ENCODE measurements at places on chromosomes 3 and 15.

GRCh38 chr3:20648294-20648693 is 462.3 kb upstream of the SGO1 start:
- no peak for DNase-seq

GRCh38 chr3:171658841-171659240 is 151.4 kb downstream of the PLD1 start:
- no peak for DNase-seq

GRCh38 chr3:66182246-66182645 is 38.6 kb upstream of the SLC25A26 start:
- no peak for DNase-seq

- DNase-seq = no peak
Observed at GRCh38 chr15:59993950-59994401, 10.1 kb upstream of the FOXB1 start.

- no peak for DNase-seq
Observed at GRCh38 chr15:78695854-78696253, 54.8 kb upstream of the CHRNB4 start.

- no peak for DNase-seq
Observed at GRCh38 chr15:60553163-60553562, 74.2 kb upstream of the ICE2 start.

GRCh38 chr3:184186184-184186901 is at the start of gene ABCF3:
Gene ABCF3 (plus strand): TSS chr3:184186199. CDS start chr3:184186208, 9 bp downstream.
- DNase-seq = no peak

DNA sequence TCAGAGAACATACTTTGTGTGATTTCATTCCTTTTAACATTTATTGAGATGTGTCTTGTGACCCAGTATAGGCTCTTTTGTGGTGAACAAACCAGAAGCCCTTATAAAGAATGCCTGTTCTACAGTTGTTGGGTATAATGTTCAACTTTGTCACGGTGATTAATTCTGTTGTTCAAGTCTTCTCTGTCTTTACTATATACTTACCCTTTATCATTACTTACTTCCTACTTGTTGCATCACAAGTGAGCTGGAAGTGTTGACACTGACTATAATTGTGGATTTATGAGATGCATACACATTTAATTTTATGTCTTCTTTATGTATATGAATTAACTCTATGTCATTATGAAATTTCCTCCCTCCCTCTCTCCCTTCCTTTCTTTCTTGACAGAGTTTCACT is 59.7 kb upstream of the TBL1XR1 start:
- no peak for DNase-seq

GRCh38 chr15:71397377-71397776 is 282.1 kb downstream of the THSD4 start:
- DNase-seq = no peak

DNA sequence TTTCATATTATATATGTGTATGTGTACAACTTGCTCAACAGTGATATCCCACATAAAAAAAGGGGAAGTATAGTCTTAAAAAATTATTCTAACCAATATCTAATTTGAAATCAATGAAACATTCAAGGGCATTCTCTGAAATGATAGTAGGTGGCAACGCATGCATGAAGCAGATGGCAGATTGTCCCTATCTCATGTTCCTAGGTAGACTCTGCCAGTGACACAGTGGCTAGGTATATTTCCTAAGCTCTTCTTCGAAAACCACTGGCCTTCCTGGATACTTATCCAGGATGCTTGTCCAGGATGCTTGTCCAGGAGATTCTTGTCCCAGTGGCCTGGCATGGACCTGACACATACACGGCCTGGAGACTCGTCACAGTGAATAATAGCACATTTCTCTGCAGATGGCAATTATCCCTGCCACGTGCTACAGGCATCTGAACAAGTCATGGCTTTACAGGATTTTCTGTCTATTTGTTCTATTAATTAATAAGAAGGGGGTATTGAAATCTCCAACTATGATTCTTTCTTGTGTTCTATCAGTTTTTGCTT is 54.9 kb downstream of the OCA2 start:
- DNase-seq = no peak

GRCh38 chr3:16307832-16308531 is 43.0 kb downstream of the OXNAD1 start:
- DNase-seq = no peak

- DNase-seq = no peak
Observed at GRCh38 chr3:107450254-107450893, 72.4 kb upstream of the BBX start.

- no peak for DNase-seq
Observed at GRCh38 chr3:27939521-27939920, 217.4 kb upstream of the EOMES start.

- no peak for DNase-seq
Observed at GRCh38 chr15:58146749-58147148, 8.6 kb downstream of the AQP9 start.

- DNase-seq = no peak
Observed at GRCh38 chr3:47441796-47442551, 33.8 kb downstream of the SCAP start.

- DNase-seq = no peak
Observed at GRCh38 chr3:13874891-13875290, 5.0 kb downstream of the WNT7A start.

DNA sequence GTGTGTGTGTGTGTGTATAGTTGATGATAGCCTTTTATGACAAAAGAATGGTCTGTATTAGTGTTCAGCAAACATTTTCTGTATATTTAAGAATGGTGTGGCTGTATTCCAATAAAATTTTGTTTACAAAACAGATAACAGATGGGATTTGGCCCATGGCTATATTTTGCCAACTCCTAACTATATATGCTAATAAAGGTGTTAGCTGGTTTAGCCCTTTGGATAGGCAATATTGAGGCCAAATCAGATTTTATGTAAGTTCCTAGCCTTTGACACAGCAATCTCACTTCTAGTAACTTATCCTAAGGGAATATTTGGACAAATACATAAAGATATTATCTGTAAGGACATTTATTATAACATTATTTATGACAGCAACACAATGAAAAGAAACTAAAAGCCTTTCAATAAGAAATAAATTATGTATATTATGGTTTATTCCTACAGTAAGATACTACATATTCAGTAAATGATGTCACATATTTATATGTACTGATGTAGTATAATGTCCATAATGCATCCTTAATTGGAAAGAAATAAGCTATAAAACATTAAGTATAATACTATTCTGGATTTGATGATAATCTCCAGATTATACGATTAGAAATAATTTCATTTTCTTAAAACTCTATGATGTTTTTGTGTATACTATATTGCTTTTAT is 264.0 kb downstream of the RBMS3 start:
- no peak for DNase-seq

DNA sequence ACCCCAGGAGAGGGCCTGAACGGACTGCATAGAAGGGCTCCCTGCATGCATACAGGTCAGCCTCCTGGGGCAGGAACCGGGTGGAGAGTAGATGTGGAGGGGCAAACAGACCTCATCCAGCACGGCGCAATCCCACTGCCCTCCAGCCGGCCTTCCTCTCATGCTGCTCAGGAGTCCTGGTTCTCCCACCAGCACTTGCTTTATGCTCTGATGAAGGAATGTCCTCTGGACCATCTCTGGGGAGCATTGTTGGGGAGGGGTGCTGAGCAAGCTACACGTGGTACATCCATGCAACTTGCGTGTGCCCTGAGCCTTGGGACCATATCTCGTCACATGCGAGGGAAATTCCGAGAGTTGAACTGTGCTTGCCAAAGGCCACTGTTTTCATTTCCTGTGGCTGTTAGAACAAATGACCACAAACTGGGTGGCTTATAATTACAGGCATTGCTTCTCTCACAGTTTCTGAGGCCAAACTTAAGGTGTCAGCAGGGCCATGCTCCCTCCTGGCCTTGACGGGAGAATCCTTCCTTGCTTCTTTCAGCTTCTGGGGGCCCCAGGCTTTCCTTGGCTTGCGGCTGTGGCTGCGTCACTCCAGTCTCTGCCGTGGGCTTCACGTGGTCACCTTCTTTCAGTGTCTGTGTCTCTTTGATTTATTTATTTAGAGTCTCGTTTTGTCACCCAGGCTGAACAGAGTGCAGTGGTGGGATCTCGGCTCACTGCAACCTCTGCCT is 12.2 kb downstream of the SELENOS start:
- DNase-seq = no peak

DNA sequence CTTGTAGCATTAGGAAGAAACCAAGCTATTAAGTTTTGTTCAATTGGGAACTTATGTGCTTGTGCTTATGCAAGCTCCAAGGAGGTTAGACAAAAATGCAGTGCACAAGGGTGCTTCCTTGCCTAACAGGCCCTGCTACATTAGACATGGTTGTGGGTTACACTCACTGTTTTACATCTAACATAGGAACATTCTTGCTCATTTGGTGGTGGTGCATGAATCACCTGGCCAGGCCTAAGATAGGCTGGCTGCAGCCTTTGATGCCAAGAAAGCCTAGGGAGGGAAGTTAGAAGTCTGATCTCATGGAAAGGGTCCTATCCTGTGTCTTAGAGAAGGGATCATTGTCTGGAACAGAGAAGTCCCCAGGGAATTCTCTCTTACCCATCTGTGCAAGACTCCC is 43.5 kb downstream of the CA12 start:
- DNase-seq = no peak

DNA sequence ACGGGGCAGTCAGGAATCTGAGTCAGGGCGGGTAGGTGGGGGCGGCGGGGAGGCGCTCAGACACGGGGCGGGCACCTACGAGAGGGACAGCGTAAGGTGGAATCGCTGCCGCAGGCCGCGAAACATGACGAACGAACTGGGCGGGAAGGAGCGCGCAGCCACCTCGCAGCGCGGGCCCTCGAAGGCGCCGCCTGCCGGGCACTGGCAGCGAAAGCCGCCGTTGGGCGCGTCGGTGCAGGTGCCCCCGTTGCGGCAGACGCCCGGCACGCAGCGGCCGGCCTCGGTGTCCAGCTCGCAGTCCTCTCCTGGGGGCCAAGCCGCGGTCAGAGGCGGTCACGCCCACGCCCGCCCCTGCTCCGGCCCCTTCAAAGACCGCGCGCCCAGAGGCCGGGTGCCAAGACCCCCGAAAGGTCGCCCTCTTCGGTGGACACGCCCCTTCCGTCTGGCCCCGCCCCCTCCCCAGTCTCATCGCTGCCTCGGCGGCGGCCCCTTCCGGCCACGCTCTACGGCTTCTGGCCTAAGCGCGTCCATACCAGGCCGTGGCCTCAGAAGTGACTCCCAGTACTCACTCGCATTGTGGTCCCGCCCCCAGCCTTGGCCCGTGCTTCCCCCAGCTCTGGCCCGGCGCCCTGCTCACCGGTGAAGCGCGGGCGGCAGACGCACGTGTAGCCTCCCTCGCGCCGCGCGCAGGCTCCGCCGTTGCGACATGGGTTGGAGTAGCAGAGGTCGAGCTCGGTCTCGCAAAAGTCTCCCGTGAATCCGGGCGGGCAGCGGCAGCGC is 6.4 kb downstream of the CELSR3 start:
- peak; percentile 75 for DNase-seq

DNA sequence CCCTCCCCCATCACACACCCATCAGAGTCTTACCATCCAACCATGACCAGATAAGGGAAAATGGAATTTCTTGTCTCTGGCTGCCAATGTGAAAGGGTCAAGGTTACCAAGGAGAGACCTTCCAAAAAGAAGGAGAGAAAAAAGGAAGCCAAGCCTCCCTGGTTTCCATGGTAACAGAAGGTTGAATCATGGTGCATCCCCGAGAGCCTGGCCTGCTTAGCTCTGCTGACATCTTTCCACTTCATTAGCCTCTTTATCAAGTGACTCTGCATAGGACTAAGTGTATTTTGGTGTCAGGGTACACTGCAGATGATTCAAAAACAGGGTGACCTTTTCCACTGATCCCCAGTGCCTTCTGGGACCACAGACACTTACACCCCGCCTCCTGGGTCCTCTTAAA is 225.7 kb upstream of the PPP2R3A start:
- DNase-seq = no peak

- DNase-seq = no peak
Observed at GRCh38 chr3:2978977-2979732, 131.0 kb downstream of the IL5RA start.

DNA sequence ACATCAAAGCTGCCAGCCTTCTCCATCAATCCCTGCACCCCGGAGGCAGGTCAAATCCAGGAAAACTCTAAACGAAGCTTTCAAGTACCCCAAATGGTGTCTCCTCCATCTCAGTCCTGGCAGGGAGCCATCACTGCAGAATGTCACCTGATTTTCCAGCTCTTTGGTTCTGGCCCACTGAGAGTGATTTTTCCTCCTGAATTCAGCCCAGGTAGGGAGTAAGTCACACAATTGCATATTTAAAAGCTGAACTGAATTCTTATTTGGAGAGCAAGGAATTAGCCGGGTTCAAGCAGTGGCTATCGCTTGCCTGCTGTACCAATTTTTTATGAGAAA is 5.3 kb downstream of the RFTN1 start:
- no peak for DNase-seq

GRCh38 chr3:111831840-111832239 is 27.2 kb upstream of the PHLDB2 start:
- DNase-seq = no peak

DNA sequence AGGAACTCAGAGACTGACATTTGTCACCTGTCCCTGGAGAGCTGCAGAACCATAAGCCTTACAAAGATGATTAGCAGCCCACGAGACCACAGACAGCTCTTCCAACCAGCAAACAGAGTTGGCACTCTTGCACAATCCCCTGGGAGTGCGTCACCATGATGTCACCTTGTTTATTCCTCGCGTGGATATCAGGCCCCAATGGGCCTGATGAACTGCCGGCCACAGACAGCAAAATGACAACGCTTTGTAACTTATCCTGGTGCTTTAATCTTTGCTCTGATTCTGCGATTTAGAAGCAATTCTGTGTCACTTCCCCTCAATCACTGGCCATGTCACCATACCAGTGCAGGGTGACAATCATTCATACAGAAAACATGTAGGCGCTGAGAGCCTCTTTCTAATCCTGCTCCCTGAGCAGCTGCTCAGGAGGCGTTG is 89.2 kb downstream of the TAMM41 start:
- DNase-seq = no peak

DNA sequence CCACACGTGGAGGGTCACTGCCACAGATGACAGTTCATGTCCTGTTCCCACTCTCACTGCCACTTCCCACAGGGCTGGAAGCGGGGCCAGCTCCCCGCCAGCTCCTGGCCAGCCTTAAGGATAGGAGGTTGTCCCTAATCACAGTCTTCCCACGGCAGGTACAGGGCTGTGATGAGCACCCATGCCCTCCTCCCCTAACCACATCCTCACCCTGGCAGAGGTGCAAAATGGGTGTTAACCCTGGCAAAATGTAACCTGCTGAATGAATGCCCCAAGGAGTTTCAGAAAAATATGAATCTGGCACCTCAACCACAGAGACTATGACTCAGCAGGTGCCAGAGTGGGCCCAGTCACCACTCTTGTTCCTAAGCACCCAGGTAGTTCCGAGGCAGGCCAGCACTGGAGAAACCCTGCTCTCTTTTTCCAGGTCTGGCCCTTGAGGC is 185.1 kb upstream of the TPM1 start:
- DNase-seq = no peak

- DNase-seq = no peak
Observed at GRCh38 chr3:132749786-132750185, 27.6 kb upstream of the NPHP3 start.

DNA sequence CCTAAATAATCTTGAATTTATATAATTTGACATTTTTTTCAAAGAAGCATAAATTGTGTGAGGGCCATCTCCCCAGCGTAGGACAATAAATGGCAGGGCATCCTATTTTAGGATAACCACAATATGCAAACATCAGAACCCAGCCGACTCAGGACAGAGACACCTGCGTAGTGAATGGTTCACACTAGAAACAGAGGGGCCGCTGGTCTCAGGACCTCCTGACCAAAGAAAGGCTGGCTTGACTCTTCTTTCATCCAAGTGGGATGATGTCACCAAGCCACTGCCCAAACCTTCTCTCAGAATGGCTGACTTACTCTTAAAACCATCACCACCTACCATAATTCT is 162.1 kb downstream of the FOXP1 start:
- no peak for DNase-seq

- DNase-seq = no peak
Observed at GRCh38 chr3:79086514-79086913, 681.3 kb downstream of the ROBO1 start.

Measured in T follicular helper cell (primary cell).